ENCODE measurements at places on chromosomes 16 and 17.
A peak's percentile ranks its signal among the peaks of the same experiment; 100 is the strongest.

DNA sequence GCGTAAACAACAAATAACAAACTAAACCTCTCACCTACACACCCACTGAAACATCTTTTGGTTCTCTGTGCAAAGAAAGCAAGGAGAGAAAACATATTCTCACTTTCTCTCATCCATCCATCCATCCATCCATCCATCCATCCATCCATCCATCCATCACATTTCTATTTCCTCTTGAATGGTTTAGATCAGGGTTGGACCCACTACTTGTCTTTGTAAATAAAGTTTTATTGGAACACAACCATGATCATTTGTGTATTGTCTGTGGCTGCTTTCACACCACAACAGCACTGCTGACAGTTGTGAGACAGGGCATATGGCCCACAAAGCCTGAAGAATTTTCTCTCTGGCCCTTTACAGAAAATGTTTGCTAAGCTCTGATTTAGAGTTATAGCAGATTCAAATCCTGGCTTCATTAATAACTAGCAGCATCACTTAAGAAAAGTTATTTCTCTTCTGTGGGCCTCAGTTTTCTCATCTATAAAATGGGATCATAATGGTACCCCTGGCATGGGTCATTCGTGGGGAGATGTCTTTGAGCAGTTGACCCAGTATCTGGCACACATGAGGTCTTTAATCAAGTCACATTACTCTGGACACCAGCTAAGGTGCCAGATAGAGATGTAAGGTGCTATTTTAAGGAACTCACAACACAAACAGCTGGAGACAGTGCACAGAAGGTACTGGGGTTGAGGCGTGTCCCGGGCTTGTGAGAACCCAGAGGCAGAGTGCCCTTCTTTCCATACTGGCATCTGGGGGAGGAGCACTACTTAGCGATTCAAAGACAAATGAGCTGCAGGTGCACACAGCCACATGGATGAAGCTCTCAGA, 146.3 kb downstream of the CMIP start:
- DNase-seq = no peak

GRCh38 chr16:12625068-12625467, 178.6 kb downstream of the CPPED1 start:
- no peak for DNase-seq

DNA sequence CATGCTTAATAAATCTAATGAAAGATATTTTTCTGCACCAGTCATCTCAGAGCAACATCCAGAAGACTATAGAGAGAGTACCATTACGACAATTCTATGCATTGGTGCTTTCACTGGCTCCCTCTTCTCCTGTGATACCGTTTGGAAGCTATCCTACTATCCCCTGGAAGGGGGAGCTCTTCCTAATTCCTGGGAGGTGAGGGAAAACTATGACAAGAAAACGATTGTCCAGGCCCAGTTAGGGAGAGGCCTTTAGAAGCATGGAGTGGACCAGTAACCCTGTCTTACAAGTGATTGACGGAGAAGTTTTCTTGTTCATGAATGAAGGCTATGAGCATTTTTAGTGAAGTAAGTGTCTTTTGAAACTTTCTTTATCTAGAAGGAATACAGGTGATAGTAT, 150.2 kb downstream of the TANC2 start:
- peak; percentile 8 for DNase-seq

DNA sequence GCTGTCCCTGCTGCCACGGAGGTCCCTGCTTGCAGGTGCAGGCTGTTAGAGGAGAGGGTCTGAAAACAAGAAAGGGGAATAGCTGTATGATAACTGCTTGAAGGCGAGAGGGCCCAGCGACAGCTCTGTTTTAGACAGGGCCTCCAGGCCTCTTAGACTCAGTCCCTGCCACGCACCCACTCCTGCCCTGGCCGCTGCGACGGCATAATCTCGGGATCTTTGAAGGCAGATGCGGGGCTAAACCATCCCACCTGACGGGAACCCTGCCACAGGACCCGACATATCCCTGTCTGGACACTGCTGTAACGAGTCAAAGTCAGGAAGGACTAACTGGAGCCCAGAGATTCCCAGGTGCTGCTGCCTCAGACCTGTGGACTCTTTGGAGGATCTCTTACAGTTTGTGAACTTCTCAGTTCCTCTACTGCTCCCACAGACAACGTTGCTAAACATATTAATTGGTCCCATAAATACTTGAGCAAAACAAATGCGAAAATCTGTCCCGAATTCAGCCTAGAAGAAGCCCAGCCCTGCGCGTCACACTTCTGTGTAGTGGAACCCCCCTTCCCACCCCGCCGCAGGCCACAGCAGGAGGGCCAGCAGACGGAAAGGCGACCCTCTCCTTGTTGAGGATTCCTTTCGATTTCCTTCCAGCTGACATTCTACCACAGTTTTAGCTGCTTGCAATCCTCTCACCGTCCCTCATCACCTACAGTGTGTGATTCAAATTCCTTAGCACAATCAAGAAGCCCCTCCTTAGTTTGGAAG, 998 bp upstream of the TMEM11 start:
- DNase-seq = no peak

DNA sequence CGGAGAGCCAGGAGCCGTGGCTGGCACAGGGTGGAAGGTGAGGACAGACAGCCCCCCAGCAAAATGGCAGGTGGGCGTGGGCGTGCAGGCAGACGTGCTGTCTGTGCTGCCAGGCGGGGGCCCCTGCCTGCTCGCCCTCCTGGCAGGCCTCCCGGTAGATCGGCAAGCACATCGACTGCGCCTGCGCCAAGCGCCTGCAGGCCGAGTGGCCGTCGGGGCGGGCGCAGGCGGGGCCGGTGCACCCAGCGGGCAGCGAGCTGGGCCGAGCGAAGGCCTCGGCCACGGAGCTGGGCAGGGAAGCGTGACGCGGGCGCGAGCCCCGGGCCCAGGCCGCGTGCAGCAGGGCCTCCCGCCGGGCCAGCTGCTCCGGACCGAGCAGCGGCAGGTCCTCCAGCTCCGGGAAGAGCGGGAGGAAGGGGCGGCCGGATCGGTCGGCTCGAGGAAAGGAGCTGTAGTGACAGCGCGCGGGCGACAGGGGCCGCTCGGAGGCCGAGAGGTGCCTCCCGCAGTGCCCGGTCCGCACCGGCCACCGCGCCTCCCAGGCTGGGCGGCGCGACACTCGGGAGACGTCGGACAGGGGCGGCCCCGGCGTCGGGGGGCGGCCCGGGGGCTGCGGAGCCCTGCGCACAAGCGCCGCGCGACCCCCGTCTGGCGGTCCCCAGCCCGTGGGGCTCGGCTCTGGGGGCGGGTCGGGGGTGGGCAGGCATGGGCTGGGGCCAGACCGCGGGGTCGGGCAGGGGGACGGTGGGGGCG, 16.9 kb downstream of the GRIN2C start:
- DNase-seq = no peak

GRCh38 chr17:33016920-33017319, 25.3 kb downstream of the SPACA3 start:
- no peak for DNase-seq

DNA sequence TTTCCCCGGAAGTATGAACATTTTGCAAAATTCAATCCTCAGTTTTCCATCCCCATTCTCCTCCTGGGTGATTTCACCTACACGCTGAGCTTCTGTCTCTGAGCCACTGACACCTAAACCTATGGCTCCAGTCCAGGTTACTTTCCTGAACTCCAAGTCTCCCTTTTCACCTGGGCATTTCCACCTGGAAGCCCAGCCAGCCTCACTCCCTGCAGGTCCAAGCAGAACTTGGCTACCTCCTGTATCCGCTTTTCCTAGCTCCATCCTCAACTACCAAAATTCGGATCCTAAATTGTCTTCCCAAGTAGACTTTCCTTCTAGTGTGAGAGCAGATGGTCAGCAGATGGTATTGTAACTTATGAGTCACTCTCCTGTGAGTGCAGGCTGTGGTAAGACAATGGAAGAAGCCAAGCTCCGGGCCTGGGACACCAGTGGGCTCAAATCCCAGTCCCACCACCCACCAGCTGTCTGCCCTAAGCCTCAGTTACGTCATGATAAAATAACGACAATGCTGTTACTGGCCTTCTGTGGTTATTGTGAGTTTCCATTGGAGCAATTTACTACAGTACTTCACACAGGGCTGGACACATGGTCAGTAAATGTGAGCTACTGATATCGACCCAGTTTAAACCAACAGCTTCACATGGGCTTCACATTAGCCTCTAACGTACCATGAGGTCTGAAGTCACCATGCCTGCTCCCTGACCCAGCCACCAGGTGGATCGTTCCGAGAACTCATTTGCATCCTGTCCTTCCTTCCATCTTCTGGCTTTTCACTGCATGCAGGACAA, 33.3 kb downstream of the PECAM1 start:
- no peak for DNase-seq

GRCh38 chr17:67689534-67690177, 28.1 kb upstream of the NOL11 start:
- peak; percentile 62 for DNase-seq

DNA sequence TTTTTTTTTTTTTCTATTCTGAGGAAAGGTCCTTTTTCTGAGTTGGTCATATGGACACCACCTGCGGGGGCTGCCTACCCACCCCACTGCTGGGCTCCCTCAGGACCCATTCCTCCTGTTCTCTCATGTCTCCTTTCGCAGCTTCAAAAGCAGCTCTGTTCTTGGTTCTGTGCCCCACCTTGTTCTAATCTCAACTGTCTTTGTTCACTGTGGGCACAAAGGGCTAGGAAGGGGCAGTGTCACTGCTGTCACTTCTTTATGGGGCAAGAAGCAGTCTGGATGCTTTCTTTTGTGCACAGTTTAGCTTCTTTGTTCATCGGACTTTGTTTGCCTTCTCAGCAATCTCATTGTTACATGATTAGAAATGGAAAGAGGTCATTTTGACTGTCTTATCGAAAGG, 7.1 kb downstream of the GOSR2 start:
- DNase-seq = no peak

- DNase-seq = no peak
These were observed 3.2 kb upstream of the SCRN2 start for GRCh38 chr17:47844227-47844626.

GRCh38 chr16:66930189-66930588, 4.0 kb downstream of the CIAO2B start:
- DNase-seq = no peak

GRCh38 chr16:77496934-77497333, 62.1 kb upstream of the ADAMTS18 start:
- DNase-seq = peak; percentile 5

GRCh38 chr17:79261355-79262072, 186.9 kb downstream of the ENGASE start:
- DNase-seq = no peak

GRCh38 chr16:74813109-74813641, 38.6 kb upstream of the FA2H start:
- DNase-seq = peak; percentile 74

DNA sequence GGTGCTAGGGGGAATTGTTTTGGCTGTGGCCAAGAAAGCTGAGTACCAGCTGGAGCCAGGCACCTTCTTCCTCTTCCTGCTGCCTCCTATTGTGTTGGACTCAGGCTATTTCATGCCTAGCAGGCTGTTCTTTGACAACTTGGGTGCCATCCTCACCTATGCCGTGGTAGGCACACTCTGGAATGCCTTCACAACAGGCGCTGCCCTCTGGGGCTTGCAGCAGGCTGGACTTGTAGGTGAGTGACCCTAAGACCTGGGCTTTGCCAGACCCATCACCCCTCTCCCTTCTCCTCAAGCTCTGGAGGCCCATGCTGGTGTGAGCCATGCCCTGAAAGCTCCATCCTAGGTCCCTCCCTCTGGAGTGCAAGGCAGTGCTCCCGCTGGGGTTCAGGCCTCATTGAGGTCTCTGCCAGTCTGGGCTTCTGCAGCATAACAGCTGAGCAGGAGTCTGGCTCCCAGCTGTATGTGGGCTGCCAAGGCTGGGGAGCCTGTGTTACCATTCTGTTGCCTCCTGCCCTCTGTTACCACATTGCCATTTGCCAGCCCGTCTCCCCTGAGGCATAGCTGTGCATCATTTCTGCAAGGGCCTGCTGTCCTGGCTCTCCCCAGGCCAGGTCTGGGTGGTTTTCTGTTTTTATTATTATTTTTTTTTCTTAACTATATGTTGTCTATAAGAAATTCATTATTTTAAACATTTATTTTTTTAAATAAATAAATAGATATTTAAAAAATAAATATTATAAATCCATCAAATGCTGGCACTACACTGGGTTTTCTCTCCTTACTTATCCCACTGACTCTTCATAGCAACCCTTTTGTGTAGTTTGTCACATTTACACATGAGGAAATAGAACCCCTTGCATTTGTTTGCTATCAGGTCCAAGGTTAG, 4.1 kb downstream of the SLC9A5 start:
- no peak for DNase-seq

- no peak for DNase-seq
These were observed 320.5 kb upstream of the TNRC6C start for GRCh38 chr17:77637818-77638575.

DNA sequence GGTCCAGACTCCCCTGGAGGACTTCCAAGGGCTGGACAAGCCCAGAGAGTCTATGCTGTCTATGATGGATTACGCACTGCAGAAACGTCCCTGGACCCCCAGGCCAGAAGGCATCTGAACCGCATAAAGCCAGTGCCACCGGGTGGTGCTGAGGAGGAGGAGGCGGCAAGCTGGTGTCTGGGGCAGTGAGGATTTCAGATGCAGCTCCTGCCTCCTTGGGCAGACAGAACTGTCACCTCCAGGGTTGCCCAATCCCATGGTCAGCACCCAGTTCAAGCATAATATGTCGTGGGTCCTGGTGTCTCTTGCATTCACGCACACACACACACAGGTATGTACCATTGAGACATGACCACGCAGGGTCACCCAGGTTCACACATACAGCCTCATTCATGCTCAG, 25.6 kb downstream of the RAP1GAP2 start:
- no peak for DNase-seq

- DNase-seq = no peak
These were observed 7.8 kb downstream of the ITGA3 start for GRCh38 chr17:50063561-50064252.

- DNase-seq = peak; percentile 93
These were observed at the start of gene TP53 for GRCh38 chr17:7687072-7687907. Gene TP53, minus strand, starts transcription at chr17:7687490. Its CDS starts 10,896 bp downstream, at chr17:7676594.

DNA sequence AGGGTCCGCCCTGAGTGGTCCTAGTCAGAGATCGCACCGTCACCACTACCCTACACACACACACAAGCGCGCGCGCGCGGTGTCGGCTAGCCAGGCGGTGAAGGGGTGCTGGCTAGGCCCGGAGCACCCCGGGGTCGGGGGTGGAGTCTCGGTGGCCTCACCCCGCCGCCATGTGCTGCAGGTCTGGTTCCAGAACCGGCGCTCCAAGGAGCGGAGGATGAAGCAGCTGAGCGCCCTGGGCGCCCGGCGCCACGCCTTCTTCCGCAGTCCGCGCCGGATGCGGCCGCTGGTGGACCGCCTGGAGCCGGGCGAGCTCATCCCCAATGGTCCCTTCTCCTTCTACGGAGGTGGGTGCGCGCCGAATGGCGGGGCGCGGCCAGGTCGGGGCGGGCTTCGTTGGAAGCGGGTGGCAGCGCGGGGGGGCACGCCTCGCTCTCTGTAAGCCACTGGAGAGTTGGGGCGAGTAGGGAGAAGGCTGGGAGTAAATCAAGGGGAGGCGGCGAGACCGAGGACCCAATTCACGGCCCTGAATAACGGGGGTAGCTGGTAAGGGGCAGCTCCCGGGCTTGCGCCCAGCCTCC, 4.8 kb downstream of the LHX1 start:
- DNase-seq = no peak

GRCh38 chr16:88331989-88332920, 50.5 kb upstream of the ZNF469 start:
- peak; percentile 86 for DNase-seq

- no peak for DNase-seq
These were observed 24.6 kb downstream of the CTU2 start for GRCh38 chr16:88730632-88731607.

- DNase-seq = no peak
These were observed 516 bp downstream of the CPNE2 start for GRCh38 chr16:57092786-57093411.

- no peak for DNase-seq
These were observed 87.4 kb downstream of the RBFOX1 start for GRCh38 chr16:7420079-7420478.
